ENCODE measurements at places on chromosomes 4 and X.

DNA sequence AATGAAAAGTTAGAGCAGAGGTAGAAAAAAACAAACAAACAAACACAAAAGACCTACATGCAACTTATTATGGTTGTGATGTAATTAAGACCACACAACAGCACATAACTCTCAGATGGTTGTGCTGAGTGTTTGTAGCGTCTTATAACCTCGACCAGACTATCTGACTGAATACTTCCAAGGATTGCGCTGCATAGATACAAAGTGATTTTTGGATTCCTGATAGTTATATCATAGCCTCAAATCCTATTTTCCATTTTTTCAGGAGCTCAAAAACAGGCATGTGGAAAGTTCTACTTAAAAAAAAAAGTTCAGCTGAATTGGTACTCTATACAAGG is 236.1 kb downstream of the SPRY1 start:
- DNase-seq, result no peak

GRCh38 chr4:61411241-61411640 is 211.1 kb downstream of the ADGRL3 start:
- DNase-seq, result no peak

- DNase-seq, result no peak
These were observed 21.8 kb downstream of the TLR2 start for GRCh38 chr4:153705743-153706468.

DNA sequence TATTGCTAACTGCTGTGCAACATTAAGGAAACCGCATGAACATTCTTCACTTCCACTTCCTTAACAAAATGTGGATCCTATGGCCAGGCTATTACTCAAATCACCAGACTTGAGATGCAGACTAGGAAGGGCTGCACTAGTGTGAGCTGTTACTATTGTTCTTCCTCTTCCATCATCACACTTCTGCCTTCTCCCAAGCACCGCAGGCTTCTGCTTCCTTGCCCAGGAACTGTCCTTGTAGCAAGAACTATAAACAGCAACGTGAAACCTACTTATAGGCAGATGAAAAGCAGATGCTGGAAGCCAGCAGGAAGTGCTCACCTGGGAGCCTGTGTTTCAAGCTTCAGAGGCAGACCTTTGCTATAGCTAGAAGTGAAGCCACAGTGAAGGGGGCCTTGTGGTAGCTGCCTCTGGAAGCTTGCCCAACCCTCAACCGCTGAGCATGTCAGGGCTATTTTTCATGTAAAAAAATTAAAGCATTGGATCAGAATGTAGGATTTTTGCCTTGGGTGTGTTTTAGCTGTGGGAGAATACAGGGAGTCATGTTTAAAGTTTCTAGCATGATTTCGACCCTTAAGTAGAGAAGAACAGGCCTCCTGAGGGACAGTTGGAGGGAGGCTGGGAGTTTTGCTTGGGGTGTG is 43.9 kb downstream of the CLNK start:
- DNase-seq, result no peak

GRCh38 chrX:54633641-54634040 is 103.6 kb downstream of the GNL3L start:
- no peak for DNase-seq

DNA sequence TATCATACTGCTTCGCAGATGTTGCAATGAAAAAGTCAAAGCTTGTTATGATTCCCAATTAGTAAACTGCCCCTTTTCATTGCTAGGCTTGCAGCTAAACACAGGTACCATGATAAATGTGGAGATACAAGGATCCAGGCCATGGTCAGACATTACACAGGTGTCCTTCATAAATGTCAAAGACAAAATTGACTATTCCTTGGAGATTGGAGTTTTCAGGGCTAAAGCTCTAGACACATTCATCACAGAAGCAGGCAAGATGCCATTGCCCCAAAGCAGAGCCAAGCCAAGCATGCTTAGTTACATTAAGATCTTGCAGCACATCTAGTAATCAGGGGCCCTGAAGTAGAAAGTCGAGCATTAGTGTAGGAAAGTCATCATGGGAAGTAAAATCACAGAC is 111.3 kb upstream of the INTU start:
- no peak for DNase-seq

- DNase-seq, result no peak
These were observed 31.2 kb downstream of the LRIT3 start for GRCh38 chr4:109879081-109879480.

DNA sequence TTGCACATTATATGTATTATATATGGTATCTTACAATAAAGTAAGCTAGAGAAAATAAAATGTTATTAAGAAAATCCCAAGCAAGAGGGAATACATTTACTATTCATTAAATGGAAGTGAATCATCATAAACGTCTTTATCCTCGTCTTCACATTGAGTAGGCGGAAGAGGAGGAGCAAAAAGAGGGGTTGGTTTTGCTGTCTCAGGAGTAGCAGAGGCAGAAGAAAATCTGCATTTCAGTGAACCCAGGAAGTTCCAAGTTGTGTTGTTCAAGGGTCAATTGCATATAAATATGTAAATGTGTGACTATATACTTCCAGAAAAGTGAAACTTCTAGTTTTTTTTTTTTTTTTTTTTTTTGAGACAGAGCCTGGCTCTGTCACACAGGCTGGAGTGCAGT is 301.4 kb downstream of the TMA16 start:
- no peak for DNase-seq

DNA sequence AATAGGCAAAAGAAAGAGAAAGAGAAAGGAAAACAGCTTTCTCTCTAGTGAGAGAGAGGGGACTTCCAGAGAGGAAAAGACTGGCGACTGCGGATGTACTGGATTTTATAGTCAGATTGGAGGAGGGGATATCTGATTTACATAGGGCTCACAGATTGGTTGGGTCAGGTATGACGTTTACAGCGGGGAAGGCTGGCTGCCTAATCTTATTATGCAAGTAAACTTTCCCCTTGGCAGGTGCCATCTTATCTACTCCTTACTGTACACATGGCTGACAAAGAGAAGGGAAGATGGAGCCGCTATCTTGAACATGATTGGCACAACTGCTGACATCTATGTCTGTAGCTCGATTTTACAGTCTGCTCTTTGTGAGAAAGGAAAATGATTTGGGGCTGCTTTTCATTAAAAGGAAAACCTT is 25.4 kb downstream of the RBPJ start:
- no peak for DNase-seq

GRCh38 chr4:112069110-112069509 is 76.1 kb upstream of the FAM241A start:
- DNase-seq, result no peak

GRCh38 chrX:103733017-103733416 is 22.3 kb downstream of the TMEM31 start:
- DNase-seq, result no peak

Data from stimulated activated CD4-positive, alpha-beta T cell treated with anti-CD3 and anti-CD28 coated beads, Interleukin-12 subunit alpha, Interleukin-12 subunit beta, amount 100 ng/mL, for 48 hours (primary cell).